ENCODE measurements at places on chromosomes 11 and 22.

- DNase-seq: no peak
Observed at GRCh38 chr22:29167032-29167911, 38.4 kb upstream of the EMID1 start.

DNA sequence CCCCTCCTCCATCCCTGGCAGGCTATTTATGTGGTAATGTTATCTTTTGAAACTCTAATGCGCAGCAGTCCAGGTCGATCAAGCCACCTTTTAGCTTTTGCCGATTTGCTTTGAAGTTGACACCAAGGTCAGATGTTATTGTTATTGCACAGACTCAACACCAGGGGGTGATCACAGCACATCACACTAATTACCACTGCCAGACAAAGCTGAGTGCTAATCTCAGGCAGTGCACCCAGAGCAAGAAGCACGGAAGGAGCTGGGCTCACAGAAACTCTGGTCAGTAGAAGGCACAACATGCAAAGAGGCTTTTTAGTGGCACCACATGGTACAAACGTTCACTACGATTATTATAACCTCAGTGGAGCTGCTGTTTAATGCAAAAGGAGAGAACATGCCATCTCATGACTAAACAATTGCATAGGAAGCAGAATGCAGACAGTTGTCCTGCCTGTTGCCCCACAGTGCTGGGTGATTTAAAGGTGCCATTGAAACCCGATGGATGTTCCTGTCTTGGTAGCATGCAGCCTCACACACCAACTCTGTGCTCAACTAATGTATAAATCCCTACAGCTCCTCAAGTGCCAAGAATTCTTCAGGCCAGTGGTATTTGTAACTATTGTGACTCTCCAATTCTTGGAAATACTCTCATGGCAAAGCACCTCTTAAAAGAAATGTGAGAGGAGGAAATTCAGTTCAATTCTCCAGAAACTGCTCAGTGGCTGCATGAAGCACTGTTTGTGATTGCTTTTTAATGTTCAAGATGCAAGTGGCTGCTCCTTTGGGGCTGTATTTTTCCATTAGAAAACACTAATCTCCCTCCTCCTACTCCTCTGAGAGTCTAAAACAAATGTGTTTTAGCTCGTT is 353.9 kb upstream of the DDI1 start:
- DNase-seq: peak; percentile 19

DNA sequence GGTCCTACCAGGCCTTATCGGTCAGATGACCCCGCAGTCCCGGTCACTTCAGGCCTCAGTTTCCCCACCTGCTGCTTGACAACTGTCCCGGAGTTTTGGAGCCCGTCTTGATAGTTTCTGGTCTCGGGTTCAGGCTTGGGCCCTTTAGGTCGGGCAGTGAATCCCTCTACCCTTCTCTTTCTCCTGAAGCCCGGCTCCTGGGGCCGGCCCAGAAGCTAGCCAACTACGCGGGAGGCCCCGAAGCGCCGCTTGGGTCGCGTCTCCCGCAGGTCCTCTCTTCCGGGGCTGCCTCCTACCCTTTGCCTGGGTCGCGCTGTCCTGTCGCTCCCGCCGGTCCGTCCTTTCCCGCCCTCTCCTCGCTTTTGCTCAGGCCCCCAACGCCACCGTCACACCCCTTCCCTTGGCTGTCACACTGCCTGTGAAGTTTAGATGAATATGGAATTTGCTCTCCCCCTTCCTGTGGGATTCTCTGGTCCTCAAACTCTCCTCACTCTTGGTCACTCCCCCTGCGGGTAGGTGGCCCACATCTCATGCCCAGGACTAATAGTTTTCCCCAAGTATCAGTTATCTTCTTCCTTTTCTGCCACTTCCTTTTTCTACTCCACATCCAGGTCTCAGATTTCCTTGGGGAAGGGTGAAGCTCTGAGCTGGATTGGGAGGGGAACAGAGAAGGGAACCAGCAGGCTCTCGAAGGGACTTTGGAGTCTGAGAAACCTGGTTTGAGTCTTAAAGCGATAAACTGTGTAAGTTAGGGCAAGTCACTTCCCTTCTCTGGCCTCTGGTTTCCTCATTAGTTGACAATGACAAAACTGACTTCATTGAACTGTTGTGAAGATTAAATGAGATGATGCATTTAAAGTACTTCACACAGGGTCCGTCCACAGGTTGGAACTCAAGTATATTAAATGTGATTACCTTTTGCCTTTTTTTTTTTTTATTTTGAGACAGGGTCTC is 790 bp downstream of the RAB1B start:
- no peak for DNase-seq

- no peak for DNase-seq
Observed at GRCh38 chr11:10838083-10838482, 19.8 kb downstream of the ZBED5 start.

- no peak for DNase-seq
Observed at GRCh38 chr11:14390669-14391068, 31.7 kb upstream of the RRAS2 start.

DNA sequence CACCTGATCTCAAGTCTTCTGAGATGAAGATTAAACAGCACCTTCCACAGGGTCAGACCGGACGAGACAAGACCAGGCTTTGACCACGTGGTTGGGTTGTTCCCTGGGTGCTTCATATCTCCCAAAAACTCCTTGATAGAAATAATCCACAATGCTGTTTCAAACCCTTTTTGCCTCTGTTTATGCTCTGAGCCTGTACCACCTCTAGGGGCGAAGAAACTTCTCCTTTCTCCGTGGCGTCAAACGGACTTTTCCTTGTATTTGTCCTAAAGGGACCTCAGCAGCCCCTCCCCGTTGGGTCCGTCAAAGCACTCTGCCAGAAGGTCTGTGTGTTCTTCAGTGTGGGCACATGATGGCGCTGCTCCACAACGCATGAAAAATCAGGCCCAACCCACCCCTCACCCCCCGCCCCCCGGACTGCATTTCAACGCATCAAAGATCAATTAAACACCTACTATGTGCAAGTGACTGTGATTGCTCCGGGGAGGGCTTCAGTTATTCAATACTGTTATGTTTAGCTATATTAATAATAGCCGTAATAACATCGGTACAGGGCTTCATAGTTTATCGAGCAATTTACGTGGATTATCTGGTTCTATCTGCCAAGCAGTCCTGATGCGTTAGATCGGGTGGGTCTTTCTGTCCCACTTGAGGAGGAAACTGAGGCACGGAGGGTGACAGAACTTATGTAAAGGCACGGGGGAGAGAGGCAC is 17.3 kb upstream of the EIF3D start:
- no peak for DNase-seq

GRCh38 chr11:103274025-103274424 is 164.8 kb downstream of the DYNC2H1 start:
- DNase-seq: no peak

- no peak for DNase-seq
Observed at GRCh38 chr11:1805525-1805924, 29.3 kb upstream of the SYT8 start.

GRCh38 chr11:47179655-47179991 is 2.9 kb upstream of the ARFGAP2 start:
- DNase-seq: no peak

DNA sequence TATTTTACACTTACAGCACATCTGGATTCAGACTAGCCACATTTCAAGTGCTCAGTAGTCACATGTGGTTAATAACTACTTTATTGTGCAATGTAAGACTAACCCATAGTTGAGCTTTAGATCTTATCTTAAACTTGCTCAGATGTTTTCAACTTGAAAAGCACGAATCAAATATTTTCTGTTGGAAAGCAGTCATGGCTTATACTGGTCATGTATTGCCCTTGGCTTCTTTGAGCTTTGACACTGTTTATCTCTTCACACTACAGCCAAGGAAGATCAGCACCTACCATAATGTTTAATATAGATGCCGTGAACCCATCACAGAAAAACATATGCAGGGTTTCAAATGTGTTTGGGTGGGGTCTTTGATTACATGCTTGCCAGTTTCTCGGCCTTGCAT is 4.4 kb downstream of the RBX1 start:
- DNase-seq: no peak

GRCh38 chr11:12454782-12455181 is 77.4 kb downstream of the PARVA start:
- no peak for DNase-seq

DNA sequence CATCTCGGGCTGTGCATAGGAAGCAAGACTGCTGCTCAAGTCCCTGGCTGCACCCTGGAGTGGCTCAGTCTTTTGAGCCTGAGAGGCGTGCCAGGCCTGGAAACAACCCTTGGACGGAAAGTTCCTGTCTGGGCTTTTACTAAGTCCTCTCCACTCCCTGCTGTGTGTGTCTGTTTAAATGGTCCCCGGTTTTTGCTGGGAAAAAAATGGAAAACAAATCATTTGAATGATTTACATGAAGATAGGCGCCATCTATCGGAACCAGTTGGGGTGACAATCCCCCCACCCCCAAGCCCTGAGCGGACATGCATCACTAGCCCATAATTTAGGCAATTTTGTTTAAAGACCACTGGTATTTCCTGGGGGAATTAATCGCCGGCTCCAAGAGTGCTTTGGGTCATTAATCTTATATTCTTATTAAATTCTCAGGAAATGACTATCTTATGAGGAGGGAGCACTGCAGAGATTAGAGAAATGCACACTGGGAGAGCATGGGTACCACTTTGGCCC is 2.7 kb upstream of the GAB2 start:
- DNase-seq: no peak

DNA sequence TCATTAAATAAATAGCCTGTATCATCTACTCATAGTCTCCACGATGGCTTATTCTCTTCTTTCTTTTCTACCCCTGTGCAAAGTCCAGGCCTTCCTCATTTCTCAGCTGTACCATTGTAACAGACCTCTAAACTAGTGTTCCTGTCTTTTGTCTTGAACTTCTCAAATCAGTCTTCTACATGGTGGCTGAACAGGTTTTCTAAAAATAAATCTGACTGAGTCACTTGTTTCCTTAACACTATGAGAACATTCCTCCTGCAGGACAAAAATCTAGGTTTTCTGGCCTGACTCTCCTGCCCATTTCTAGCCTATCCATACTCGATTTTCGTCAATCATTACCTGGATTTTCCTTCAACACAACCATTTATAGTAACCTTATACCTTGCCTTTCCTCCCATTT is 1080.8 kb upstream of the TENM4 start:
- DNase-seq: no peak

- DNase-seq: no peak
Observed at GRCh38 chr22:40805699-40806203, 13.4 kb downstream of the SLC25A17 start.

GRCh38 chr11:24413391-24413790 is 83.5 kb upstream of the LUZP2 start:
- DNase-seq: no peak

DNA sequence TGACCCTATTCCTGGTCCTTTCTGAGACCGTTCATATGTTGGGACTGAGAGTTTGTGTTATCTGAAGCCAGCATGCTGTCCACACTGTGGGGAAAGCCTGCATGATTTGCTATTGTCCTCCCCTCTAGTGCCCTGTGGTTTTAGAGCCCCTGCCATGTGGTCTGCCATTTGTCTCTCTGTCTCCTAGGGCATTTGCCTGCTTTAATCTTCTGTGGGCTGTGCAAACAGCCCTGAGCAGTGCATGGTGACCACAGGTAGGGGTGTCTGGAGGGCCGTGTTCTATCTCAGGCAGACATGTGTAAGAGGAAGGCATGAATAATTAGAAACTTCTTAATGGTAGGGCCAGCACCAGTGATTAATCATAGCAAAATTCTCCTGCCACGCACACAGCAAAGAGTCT is 23.0 kb downstream of the AMPD3 start:
- no peak for DNase-seq

GRCh38 chr11:112961146-112961668 is at the start of gene NCAM1:
Gene NCAM1 (plus strand): TSS chr11:112961420.
- peak; percentile 87 for DNase-seq

- no peak for DNase-seq
Observed at GRCh38 chr22:39873965-39874364, 19.6 kb downstream of the ENTHD1 start.
